ENCODE measurements at places on chromosomes 1 and 21.

DNA sequence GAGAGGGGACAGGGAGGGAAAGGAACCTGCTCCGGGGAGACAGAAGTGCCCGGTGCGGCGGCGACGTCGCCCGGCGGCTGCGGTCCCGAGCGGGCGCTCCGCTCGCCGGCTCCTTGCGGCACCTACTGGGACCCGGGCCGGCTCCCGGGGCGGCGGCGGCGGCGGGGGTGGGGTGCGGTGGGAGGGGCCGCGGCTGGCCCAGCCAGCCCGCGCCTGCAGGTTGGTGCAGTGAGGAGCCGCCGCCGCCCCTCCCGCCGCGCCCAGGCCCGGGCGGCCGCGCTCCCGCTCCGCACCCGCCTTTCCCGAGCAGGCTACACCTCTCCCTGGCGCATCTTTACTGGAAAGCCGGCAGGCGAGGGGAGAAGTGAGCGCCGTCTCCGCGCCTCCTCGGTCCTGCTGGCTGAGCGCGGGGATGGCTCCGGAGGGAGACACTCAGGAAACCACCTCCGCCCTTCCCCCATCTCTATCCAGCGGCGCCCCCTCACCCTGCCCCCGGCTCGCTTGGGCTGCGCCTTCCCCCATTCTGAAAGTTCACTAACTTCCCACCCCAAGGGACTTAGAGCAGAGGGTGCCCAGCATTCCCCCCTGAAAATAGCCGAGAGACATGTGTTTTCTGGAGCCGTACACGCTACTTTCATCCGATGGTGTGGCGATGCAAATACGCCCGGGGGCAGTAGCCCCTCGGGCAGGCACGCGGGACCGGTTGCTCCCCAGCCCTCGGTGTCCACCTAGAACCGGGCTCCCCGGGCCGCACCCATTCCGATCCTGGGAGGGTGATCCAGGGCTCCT is at the start of gene PLD5:
Gene PLD5 (minus strand): TSS at position 127 of the 789 bp plus-strand sequence.
- ATAC-seq: no peak

DNA sequence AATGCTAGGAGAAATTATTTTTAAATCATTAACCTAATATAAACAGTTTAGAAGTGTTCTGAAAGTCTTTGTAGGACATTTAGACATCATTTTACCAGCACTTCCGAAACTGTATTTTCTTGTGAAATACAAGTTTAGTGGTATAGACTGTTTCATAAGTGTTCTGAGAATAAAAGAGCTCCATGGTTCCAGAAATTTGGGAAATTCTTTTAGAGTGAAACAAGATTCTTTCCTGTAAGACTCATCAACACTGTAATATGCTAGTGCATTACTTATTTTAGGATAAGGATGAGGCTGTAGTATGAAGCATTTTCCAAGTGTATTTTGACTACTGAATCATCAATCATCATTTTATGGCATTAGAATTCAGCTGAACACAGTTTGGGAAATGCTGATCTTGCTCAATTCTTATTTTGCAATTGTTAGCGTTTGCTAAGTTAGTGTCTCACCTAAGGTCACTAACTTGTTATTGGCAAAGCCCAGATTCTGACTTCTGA is 73.4 kb downstream of the CEP350 start:
- ATAC-seq: no peak

DNA sequence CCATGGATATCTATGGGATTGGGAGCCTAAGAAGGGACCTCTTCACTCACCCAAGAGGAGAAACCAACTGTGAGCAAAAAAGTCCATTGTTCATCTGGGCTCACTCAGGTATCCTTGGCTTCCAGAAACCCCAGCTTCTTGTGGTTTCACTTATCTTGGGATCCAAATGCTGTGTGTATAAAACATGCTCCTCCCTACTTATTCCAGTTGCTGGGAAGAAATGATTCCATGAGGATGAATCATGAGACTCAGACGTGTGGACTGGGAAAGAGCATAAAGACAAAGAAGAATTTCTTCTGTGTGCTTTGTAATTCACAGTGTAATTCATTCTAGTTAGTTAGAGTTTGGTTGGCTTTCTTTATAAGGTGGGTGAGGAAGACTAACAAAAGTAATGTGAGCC is 283.7 kb downstream of the ZNF648 start:
- ATAC-seq: no peak

- no peak for ATAC-seq
These were observed 136.2 kb downstream of the ZBTB18 start for GRCh38 chr1:244187310-244187709.

- ATAC-seq: no peak
These were observed 7.4 kb upstream of the AADACL3 start for GRCh38 chr1:12708396-12709090.

GRCh38 chr1:108557296-108557695 is 2.6 kb upstream of the EEIG2 start:
- ATAC-seq: no peak

DNA sequence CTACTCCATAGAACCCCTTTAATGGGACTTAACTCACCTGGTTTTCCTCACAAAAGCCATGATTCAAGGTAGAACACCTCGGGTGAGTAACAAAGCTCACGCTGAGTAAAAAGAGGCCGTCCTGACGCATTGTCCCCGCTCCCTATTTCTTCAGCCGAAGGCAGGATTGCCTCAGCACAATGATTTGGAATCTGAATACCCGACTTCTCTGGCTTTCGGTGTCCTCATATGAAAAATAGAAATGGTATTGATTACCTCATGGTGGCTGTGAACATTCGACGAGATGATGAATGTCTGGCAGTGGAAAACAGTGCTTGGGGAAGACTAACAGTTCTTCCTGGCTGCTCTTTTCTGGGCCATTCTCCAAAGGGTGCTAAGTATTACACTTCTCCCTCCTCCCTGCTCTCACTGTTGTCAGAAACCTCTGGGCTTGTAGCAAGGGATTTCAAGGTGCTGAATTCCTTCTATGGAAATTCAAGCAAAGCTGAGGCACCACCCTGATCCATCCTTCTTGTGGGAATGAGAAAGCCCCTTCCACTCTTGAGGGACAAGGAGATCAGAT is 148.3 kb downstream of the C1orf94 start:
- no peak for ATAC-seq

- ATAC-seq: no peak
These were observed 150.4 kb downstream of the DYRK1A start for GRCh38 chr21:37516998-37517397.

DNA sequence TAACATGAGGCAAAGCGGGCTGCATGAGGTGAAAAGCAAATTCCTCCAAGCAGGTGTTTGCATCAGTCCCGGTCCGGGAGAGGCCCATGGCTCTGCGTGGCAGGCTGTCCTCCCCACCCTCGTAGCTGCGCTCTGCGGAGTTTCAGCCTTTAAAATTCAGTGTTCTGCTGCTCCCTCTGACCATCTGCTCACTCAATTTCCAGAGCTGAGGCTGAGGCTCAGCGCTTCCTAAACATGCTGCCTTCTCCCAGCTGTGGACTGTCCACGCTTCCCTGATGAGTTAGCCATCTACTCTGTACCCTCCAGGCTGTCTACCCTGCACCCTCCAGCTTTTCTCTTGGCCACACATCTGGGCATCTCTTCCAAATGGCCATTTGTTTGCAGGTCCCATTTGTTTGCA is 87.7 kb downstream of the KCNJ6 start:
- no peak for ATAC-seq

- ATAC-seq: no peak
These were observed 14.4 kb upstream of the ERVH48-1 start for GRCh38 chr21:42939582-42940413.

DNA sequence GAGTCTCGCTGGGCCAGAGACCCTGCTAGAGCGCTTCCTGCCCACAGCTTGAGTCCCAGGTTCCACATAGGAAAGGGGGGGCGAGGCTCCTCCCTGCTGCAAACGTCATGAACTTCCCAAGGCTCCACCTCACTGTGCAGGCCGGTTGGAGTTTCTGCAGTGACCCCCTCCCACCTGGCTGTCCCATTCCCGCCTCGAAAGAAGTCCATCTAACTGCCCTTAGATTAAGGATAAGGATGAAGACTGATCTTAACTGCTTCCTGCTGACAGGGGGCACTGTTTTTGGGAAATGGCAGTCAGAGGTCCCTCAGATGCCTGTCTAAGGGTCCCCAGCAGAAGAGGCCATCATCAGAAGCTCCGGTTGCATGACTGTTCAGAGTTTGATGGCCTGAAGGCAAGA is 62.7 kb downstream of the STUM start:
- ATAC-seq: no peak

DNA sequence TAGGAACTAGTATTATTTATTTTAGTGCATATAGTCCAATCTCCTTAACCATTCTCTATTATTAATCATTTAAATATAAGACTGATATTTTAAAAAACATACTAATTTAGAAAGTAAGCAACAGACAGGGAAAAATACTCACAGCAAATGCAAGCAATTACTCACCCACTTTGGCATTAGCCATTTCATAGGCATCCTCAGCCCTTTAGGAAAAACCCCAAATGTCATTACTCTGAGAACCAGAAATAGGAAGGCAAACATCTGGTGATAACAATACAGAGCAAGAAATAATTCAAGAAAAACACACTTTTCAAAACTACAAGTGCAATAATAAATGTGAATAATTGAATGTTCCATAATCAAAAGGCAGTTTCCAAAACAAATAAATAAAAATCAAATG is 545.1 kb downstream of the PLPP3 start:
- no peak for ATAC-seq

- peak; percentile 65 for ATAC-seq
These were observed 32.8 kb upstream of the DNASE2B start for GRCh38 chr1:84365225-84366221.

GRCh38 chr1:209601809-209602657 is 18.5 kb downstream of the CAMK1G start:
- ATAC-seq: peak; percentile 67

DNA sequence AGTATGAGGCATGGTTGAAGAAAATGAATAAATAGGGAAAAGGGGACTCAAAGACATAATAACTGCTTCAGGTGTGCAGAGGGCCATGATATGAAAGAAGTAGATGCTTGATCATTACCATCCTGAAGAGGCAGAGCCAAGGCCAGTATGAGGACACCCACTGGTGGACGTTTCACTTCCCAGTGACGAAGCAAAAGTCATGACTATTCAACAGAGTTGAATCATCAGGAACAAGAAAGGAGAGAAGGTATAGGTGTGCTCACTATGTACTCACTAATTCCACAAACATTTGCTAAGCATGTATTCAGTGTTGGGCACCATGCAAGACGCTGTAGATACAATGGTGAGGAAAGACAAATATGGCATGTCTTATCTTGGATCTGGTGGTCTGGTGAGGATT is 319.2 kb upstream of the RUNX1 start:
- peak; percentile 45 for ATAC-seq

- no peak for ATAC-seq
These were observed 125.0 kb downstream of the LYPLAL1 start for GRCh38 chr1:219298571-219299148.

Data from activated CD4-positive, CD25-positive, alpha-beta regulatory T cell treated with anti-CD3 and anti-CD28 coated beads, Interleukin-2, amount 50 U/mL, for 24 hours (primary cell).